ENCODE measurements at places on chromosomes 3 and 15.

- DNase-seq: no peak
These were observed 57.2 kb downstream of the NIPA2 start for GRCh38 chr15:22895465-22896190.

DNA sequence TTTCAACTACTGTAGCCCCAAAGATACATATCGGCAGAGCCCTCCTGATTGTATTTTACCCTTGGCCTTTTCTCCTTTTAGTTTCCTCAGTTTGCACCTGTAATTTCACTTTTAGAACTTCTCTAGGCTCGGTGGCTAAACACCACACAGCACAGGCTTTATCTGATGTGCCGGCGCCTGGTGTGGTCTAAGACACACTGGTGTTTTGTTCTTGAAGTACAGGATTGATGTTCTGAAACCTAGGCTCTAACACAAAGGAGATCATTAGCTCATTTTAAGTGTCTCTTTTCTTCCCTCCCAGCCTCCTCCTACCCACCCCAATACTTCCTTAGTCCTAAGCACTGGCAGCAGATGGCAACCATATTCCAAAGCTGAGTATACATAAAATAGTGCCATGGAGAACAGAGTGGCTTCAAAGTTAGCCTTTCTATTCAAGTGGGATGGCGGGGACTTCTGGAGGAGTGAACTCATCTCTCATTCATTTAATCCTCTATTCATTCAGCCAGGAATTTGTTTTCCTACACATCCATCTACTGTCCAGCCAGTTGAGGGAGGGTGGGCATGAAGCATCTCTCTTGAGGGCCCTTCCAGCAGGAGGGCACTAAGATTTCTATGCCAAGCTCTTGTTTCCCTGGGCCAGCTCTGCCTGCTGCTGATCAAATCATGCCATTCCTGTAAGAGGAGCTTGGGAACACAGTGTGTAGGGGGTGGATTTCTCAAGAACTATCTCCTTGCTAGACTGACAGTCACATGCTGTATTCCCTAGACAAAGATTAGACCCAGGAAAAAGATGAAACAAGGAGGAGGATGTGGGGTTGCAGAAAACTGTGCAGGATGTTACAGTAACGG is 71.2 kb downstream of the TIGIT start:
- no peak for DNase-seq

DNA sequence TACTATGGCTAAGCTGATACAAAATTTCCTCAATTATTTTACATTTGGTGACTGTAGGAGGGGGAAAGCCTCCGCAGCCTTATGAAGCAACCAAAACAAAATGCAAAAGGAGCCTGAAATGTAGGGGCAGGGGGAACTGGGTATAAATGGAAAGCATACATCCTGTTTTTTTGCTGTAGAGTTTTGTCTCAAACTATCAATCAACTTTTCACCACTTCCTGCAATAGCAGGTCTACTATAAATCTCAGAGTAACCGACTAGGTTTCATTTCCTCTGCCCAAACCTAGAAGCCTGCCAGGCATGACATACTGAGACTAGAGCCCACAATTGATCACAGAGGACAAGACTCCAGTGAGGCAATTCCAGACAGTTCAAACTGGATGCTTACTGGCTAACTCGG is 91.3 kb downstream of the SHQ1 start:
- DNase-seq: no peak

DNA sequence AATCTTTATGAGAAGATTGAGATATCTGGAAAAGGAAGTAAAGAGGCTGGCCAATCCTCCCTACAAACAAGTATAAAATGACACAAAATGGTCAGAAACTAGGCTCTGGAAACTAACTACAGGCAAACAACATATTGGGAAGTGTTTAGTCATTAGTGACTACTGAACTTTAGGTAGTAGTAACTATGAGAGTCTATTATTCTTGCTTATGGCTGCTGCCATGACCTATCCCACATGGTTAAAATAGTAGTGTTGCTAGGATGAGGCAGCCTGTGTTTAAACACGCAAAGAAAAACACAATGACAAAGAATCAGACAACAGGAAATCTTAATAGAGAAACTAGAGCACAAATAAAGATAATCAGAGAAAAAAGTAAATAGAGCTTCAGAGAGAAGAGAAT is 67.9 kb downstream of the RFX7 start:
- DNase-seq: no peak

- no peak for DNase-seq
These were observed 220.1 kb downstream of the BCHE start for GRCh38 chr3:165617134-165617533.

DNA sequence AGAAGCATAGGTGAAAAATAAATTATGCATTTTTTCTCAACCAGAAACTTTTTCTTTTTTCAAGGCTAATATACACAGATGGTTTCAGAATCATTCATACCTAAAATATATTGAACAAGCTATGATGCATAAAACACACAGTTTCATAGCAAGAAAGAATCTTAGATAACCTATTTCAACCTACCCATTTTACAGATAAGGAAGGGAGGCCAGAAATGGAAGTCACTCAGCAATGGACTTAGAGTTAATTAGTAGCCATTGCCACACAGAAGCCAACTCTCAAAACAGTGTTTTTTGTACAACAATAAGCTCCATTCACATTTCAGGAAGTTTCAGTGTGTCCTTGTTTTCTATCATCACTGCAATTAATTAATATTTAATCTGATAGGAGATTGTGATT is 27.5 kb upstream of the STRIT1 start:
- DNase-seq: no peak

DNA sequence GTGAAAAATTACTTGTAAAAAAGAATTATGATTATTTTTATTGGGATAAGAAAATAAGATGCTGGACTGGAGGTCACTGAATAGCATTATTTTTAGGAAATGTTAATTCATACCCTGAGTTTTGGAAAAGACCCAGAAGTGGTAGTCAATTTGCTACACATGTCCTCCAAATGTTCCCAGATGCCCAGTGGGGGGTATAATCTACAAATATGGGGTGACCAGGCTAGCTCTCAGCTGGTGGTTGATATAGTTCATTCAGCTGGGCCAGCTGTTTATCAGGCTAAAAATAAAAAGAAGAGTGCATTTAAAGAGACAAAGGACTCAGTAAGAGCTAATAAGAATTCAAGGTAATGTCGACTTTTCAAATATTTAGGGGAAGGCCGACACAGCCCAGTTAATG is 402.0 kb upstream of the GOLIM4 start:
- no peak for DNase-seq

DNA sequence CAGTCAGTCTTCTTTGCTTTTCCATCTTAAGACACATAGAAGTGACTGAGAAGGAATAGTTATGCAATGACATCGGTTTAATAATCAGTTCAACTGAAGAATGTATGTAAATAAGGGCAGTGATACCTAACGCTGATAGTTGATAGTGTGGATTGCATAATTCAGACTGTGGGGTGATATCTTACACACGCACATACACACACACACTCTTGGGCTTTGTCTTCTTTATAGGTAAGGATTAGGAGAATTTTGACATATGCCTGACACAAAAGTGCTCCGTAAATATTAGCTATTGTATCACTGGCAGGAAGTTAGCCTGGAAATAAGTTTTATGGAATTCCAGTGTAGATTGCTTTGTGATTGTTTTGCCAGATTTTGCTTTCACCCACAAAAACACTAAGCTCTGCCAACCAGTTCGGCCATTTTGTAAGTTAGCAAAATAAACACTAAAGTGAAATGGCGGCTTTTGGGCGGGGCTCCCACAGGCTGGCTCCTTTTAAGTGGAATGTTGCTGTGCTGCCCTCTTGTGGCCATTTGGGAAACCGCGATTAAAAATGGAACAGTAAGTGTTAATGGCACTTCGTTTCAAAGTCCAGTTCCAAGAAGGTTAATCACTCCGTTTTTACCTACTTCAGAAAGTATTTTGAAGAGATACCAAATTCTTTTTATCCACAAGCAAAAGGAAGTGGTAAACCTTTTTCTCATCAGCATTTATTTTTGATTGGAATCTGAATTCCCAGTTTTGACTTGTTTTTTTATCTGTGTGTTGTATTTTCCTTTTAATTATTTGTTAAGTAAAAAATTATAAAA is 17.7 kb downstream of the CHD2 start:
- peak; percentile 84 for DNase-seq

DNA sequence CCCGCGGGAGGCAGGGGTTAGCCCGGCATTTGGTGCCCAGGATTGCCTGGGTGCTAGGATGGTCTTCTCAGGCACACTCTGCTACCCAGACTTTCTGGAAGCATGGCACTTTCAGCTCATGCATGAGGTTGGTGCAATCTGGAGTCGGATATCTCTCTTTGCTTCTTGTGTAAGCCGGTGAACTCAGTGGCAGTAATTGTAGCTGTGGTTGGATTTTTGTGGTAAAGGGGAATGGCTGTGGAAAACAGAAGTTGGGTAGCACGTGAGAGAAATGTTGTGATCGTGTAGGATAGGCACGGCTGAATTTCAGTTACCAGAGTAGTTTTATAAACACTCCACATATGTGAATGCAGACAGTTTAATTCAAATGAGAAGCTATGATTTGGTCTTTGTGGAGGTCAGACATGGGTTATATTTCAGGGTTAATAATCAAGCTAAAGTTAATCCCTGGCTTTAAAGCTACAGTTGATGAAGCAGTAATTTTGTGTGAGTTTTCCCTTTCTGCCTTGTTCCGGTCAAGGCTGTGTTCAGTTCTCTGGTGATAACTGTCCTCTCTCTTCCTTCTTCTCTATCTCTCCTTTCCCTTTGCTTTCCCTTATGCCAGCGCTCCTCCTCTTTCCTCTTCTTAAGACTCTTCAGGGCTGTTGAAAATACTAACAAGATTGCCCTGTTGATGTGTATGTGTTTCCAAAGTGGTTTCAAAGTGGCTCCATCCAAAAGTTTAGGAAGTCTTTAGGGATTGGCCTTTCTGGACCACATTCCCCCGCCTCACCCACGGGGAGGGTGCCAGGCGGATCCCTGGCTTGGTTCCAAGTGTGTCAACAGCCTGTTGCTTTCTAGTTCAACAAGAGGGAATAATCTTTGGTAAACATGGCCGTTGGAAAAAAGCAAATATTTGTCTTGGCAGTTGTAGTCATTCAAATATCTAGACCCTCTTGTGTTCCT is 404.6 kb upstream of the C2CD4B start:
- DNase-seq: no peak

DNA sequence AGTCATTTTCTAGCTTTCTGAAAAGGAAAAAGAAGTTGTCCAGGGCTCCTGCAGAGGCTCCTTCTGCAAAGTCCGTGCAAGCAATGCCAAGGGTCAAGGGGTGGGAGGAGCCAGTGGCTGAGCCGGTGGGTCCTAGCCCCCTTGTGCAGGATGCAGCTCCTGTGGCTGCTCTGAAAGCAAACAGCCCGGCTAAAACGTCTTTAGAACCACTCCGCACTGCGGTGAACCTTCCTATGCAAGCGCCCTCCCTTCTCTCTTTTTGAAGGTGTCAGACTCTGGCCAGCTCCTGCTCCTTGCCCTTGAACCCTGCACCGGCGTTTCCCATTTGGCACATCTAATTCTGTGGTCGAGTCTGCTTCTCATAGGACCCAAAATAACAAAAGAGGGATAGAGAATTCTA is 183.1 kb downstream of the UACA start:
- DNase-seq: no peak

DNA sequence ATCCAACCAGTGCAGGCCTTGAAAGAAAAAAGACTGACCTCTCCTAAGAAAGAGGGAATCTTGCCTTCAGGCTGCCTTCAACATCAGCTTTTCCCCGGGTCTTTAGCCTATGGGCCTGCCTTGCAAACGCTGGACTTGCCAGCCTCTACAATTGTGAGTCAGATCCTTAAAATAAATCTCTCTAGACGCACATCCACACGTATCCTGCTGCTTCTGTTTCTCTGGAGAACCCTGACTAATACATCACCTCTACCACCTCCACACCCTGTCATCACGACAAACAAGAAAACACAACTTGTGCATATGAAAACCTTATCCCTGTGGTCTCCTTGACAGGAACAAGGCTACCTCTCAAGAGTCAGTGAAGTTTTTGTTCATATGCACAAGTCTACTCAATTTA is 11.8 kb downstream of the CYFIP1 start:
- DNase-seq: peak; percentile 70

DNA sequence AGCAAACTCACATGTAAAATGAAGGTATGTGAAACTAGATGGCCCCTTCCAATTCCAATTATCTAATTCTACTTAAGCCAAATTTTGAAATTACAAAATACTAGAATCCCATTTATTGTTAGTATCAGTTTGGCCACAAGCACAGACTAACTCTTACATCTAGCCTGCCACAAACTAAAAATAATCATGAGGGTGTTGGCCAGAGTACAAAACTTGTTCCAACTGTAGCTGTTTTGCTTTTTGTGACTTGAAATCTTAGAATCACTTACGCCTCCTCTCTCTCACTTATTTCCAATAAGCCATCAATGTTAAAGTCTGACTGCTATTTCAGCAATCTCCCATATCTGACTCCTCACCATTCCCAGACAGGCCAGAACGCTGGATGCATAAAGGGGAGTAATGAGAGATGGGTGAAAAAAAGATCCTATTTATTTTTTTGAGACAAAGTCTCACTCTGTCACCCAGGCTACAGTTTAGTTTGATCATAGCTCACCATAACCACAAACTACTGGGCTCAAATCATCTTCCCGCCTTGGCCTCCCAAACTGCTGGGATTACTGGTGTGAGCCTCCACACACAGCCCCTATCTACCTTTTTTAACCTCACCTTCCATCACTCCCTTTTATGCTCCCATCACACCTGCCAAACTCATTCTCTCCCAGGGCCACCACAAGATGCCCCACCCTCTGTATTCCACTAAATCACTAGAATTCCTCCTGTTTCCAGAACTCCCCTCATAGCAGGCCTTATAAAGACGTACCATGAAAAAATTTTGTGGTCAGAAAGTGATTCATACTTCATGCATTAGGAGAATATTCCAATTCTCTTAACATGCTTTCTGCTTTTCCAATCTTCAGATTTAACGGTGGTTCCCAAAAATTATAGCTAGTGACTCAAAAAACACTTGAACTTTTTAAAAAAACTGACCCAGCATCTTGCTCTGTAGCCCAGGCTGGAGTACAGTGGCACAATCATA is 36.5 kb downstream of the ATOSA start:
- peak; percentile 32 for DNase-seq

- DNase-seq: no peak
These were observed 2.1 kb downstream of the LPP start for GRCh38 chr3:188156056-188156455.

DNA sequence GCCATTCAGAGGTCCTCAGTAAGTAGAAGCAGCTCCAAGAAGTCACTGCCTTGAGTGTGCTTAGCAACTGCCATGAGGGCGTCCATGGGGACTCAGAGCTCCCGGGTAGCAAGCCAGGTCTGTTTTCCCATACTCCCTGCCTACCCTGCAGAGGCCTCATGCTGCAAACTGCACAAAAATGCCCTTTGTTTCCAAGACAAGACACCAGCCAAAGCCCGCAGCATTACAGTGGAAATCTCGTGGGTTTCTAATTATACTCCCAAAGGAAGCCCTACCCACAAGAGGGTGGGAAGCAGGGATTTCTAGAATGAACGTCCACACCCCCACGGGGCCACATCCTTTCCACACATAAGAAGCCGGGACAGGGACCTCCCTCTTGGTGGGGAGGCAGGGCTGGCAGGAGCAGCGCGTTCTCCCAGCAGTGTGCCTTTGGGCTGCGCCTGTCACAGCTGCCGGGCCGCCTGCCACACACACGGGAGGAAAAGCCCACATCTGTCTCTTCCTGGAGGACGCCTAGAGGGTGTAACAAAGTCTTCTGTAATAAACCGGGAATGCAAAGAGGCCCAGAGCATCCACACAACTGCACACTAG is 31.1 kb downstream of the FAM174B start:
- DNase-seq: no peak

Data from amniotic stem cell (primary cell).